ENCODE measurements at places on chromosomes 3 and 15.

DNA sequence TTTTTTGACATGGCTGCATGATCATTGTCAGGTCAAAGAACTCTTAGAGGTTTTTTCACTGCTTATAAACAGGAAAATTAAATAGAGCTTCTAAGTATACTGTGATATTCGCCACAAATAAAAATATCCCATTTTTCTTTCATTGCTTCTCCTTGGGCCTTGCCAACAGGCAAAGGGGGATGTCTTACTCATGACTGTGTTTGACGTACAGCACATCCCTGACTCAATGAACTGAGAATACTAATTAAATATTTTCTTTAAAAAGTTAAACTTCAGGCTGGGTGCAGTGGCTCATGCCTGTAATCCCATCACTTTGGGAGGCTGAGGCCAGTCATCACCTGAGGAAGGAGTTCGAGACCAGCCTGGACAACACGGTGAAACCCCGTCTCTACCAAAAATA lies 41.4 kb upstream of the CCDC80 start:
- DNase-seq = no peak

GRCh38 chr3:12797124-12797891 lies 828 bp downstream of the CAND2 start:
- DNase-seq = no peak

GRCh38 chr3:50303013-50303815 lies at the start of gene HYAL1:
Gene HYAL1 (minus strand): TSS chr3:50303574. CDS start chr3:50302956, 618 bp downstream.
- no peak for DNase-seq

- DNase-seq = no peak
Measured at GRCh38 chr3:189027626-189028155, 144.1 kb upstream of the TPRG1 start.

- DNase-seq = peak; percentile 21
Measured at GRCh38 chr3:71380096-71380495, 203.4 kb downstream of the FOXP1 start.

GRCh38 chr15:72197041-72197459 lies 537 bp downstream of the GRAMD2A start:
- DNase-seq = no peak

DNA sequence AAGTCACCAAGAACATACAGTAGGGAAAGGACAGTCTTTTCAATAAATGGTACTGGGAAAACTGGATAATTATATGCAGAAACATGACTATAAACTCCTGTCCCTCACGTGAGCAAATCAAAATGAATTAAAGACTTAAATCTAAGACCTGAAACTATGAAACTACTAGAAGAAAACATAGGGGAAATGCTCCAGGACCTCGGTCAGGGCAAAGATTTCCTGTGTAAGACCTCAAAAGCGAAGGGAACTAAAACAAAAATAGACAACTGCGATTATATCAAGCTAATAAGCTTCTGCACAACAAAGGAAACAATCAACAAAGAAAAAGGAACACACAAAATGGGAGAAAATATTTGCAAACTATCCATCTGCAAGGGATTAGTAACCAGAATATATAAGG lies 62.7 kb downstream of the CRYGS start:
- no peak for DNase-seq

Data from HT1080 (cell line).